ENCODE measurements at places on chromosomes 4 and X. TPM values are rescaled to one million over a fixed set of nuclear protein-coding genes. Genes with fewer than 3 reads are reported as not detected.

DNA sequence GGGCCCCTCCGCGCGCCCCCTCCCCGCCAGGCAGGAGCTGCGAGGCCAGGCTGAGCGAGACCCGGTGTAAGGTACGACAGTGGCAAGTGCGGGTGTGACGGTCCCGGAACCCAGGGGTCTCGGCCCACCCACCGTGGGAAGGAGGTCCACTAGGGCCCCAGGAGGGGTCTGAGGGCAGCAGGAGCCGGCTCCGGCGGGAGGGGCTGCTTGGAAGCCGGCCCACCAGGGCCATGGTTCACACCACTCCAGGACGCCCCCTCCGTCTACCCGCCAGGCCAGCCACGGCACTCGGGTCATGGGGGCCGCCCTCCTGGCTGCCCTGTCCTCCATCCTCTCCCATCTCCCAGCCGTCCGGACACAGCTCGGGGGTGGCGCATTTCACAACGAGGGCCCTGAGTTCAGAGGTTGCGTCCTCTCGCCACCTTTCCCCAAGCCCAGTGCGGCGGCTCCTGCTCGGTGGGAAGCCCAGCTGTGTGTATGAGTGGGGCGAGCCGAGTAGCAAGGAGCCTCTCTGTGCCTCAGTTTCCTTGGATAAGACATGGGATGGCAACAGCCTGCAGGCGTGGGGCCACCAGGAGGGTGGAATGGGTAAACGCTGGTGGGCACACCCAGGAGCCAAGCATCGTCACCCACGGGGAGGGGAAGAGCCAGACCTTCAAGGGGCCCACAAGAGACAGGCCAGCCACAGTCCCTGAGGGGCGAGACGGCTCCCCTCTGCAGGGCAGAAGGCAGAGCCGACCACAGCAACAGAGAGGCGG is 81.3 kb downstream of the FAM53A start:
- DNase-seq, result no peak

DNA sequence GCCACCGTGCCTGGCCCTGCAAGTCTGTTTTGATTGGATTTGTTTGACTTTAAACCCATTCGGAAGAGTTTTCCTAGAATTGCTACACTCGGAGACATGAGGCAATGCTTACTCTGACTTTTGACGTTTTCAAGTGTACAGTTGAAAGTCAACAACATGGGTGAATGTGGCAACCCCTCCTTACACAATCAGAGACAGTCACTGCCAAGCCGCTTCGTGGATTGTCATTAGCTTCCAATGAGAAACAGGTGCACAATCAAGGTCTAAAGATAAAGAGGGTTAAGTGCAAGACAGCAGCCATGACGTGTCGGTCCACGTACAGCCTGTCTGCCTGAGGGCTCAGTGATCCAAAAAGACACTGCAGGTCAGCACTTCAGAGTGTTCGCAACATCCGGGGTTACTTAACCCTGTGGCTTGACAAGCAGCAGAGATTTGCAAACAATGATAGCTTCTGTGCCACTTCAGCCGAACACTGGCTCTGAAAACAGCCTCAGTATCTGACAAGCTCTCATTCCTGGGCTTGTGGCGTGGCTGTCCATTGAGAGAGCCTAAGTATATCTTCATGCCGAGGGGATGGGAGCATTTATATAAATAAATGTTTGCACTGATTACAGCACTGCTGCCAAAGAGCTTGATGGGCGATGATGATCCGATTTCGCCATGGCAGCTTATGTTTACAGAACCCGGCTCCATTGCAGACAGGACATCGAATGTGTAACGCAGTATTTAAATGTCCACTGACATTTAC is 180.0 kb downstream of the DHRSX start:
- no peak for DNase-seq

- DNase-seq, result no peak
These were observed 17.9 kb upstream of the FGG start for GRCh38 chr4:154630324-154630723.

Gene RTL9
- total RNA-seq, result not detected

GRCh38 chrX:69362856-69363255 is 141.3 kb upstream of the NALF2 start:
- no peak for DNase-seq

DNA sequence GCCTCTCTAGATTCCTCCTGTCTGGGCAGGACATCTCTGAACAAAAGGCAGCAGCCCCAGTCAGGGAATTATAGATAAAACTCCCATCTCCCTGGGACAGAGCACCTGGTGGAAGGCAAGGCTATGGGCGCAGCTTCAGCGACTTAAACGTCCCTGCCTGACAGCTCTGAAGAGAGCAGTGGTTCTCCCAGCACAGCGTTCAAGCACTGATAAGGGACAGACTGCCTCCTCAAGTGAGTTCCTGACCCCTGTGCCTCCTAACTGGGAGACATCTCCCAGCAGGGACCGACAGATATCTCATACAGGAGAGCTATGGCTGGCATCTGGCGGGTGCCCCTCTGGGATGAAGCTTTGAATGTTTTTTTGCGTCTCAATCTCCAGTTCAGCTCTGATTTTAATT is 262.2 kb downstream of the PARM1 start:
- DNase-seq, result no peak

DNA sequence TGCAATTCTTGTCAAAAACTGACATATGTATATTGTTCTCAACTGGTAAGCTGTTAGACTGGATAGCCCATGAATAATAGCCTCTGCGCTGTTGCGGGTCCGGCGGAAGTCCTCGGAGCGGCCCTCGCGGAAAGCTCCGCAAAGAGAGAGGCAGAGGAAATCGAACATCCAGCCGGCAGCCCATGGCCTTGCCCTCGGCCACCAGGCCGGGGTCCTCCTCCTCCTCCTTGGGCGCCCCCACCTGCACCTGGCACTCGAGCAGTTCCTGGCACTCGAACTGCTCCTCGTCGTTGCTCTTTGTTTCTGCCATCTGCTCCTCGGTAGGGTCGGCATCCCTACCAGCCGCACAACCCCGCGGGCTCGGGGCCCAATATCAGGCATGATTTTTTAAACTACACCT is 1176.3 kb downstream of the PCDH18 start:
- no peak for DNase-seq

- no peak for DNase-seq
These were observed 82.2 kb upstream of the VEGFC start for GRCh38 chr4:176874721-176875445.

DNA sequence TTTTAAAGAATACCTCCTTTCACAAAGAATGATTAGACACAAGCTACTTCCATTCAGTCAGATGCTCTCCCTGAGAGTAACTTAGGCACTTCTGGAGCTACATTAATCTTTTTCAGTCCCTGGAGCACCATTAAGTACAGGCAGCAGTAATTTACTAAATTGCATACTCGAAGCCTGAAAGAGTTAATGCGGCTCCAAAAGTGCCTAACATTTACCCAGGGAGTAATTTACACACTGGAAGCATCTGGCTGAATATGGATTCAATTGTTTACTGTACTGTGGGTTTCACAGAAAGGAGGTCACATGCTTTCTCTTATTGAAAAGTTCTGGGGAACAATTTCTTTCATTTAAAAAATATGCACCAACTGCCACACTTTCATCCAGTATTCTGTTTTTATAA is 260.8 kb upstream of the TENM3 start:
- no peak for DNase-seq

GRCh38 chrX:7334253-7334935 is 186.4 kb upstream of the PUDP start:
- no peak for DNase-seq

Gene WAS
- 54.9 TPM for total RNA-seq

Gene CNGA1
- not detected for total RNA-seq

- peak; percentile 0 for DNase-seq
These were observed 130.2 kb downstream of the CHRDL1 start for GRCh38 chrX:110665223-110666002.

Gene SHROOM3
- not detected for total RNA-seq

Gene GRIPAP1
- total RNA-seq, result 102 TPM

Gene RHOXF2B
- total RNA-seq, result not detected

Gene CFP
- 4.8 TPM for total RNA-seq

DNA sequence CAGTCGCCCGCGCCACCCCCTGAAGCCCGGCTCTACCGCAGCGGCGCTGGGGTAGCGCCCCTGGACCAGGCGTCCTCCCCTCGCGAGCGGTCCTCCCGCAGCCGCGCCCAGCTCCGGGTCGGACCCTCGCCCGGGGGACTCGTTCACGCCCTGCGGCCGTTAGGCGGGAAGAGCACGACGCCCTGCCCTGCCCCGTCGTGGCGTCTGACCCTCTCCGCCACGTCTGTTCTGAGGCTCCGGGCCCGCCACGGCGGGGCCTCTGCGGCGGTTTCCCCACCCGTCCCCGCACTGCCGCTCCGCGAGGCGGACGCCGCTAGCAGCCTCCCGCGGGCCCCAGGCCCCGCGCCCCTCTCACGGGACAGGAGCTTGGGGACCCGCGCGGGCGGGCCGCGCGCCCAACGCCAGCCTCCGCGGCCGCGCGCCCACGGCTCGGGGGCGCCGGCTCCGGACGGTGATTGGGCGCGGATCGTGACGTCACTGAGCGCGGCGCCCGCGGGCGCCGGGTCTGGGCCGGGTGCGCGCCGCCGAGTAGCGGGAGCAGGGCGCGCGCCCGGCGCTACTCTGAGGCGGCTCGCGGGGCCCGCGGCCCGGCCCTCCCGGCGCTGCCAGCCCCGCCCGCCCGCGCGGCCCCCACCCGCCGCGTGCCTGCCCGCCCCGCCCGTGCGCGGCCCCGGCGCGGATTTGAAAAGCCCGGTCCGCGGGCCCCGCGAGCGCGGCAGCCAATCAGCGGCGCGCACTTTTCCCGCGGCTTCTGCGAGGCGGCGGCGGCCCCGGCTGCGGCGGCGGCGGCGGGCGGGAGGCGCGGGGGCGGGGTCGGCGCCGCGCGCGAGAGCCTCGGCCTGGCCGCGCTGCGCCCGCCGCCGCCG is at the start of gene NSD2:
TSS of gene NSD2 (plus strand) at position 816 of the 866 bp plus-strand sequence. CDS start 29,262 bp downstream, outside the sequence.
- peak; percentile 97 for DNase-seq

DNA sequence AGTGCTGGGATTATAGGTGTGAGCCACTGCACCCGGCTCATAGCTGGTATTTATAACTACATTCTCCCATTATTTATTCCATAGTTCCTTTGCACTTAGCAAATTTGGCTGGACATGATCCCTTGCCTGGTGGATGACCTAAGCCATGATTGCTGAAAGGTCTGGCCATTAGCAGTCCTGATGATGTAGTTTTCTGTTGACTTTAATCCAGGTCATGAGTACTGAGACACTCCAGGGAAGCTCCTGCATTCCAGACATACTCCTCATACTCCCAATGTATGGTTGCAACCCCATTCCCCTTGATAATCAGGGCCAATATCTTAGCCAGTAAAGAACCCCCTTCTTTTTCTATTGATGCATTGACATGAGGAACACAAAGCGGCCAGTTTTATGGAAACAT is 24.4 kb upstream of the MGST2 start:
- no peak for DNase-seq

Gene POF1B
- not detected for total RNA-seq

DNA sequence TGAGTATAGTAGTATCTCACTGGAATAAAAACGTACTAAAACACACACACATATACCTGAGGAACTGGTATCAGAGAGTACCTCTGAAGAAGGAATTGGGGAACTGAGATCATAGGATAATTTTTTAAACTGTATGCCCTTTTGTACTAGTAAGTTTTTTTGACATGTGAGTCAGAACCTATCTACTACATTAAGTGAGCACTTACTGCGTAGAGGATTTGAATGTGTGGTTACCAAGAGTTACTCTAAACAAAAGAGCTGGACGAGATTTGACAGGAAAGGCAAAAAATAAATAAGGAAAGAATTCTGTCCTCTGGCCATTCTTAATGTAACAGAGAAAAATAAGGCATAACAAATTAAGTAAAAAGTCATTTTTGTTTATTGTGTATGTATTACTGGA is 546.5 kb upstream of the FAT1 start:
- DNase-seq, result no peak

Data from CD8-positive, alpha-beta T cell (primary cell).